ENCODE measurements at places on chromosomes 4 and X.

DNA sequence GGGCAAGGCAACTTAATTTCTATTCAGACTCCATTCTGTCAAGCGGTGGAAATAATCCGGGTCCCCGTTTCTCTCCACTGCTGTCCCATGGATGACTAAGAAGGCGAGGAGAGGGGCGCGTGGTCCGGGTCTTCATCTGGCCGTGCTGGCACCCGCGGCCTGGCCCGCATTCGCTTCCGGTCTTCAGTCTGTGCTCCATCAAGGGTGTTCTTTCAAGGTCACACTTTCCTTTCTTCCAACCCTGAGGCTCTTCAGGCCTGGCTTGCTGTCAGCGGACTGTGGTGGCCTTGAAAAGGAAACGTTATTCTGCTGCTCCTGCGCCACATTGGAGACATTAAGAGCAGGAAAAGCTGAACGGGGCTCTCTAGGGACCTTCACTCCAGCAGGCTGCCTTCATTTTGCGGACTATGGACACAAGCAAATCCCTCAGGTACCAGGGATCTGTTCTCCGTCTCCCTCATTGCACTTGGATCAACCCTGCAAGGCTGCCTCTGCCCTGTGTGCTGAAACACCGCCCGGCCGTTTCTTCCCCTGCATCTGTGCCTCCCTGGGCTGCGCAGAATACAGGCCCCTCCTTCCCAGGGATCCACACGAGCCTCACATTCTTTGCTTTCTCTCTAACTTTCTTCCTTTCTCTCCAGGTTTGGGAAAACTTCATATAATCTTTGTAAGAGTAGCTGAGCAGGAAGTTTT is 5.7 kb upstream of the SLC25A4 start:
- DNase-seq = no peak

- DNase-seq = no peak
Observed at GRCh38 chrX:135432881-135433521, 11.3 kb downstream of the SMIM10L2A start.

GRCh38 chr4:138835832-138836533 is 179.6 kb upstream of the NOCT start:
- DNase-seq = no peak

GRCh38 chrX:109077788-109078187 is 341.4 kb upstream of the IRS4 start:
- DNase-seq = no peak

- no peak for DNase-seq
Observed at GRCh38 chr4:143626134-143626911, 74.2 kb downstream of the FREM3 start.

GRCh38 chrX:10932842-10933440 is 178.2 kb upstream of the HCCS start:
- no peak for DNase-seq

Data from WTC11 (cell line).